Stimulated activated CD4-positive, alpha-beta T cell treated with anti-CD3 and anti-CD28 coated beads, Interleukin-1b, Interleukin-23, amount 100 ng/mL, for 4 hours (primary cell): ENCODE measurements at places on chromosomes 1 and 21.

DNA sequence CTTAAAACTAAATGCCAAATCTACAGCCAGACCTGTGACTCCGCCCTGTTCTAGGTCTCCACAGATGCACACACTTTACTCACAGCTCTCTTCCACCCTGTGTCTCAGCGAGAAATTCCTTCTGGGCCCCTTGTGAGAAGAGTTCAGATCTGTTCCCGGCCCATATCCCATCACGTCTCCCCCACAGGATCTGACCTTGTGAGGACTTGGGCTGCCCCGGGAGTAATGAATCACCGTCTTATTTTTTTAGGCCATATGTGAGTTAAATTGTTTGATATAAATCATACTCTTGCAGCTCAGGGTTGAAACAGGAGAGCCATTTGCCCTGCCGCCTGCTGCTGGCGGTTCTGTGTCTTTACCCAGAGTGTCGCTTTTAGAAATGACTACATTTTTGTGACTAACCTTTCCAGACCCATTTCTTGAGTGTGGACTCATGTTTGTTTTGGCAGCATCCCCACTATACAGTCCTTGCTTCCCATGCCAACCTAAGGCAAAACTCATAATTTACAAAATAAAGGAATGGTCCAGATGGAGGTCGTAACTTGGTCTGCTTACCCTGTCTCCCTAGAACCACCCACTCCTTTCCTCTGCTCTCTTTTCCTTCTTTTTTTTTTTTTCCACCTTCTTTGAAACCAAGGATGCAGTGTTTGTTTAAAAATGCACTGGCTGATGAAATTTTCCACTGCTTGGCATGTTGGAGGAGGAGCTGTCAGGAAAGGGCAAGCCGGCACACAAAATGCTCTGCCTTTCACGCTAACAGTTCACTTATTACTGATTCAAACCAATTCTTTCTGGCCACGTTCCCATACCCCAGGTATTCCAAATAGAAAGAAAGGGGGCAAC lies 98.0 kb upstream of the C1orf105 start:
- DNase-seq: no peak

DNA sequence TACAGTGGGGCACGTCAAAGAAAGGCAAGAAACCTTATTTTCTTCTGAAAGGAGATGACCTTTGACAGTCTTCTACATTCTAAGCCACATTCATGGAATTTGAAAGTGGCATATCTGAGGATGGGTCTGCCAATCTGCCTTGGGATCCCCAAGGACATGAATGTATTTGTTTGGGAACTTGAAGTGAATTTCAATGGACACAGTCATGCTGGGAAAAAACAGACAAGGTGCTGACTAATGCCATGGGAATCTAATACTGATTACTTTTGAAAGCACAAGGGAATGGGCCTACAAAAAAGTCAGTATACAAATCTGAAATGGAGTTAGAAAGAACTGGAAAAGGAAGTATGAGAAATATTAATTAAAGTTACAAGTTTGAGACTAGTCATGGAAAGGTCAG lies 128.8 kb downstream of the KCNJ6 start:
- DNase-seq: no peak

DNA sequence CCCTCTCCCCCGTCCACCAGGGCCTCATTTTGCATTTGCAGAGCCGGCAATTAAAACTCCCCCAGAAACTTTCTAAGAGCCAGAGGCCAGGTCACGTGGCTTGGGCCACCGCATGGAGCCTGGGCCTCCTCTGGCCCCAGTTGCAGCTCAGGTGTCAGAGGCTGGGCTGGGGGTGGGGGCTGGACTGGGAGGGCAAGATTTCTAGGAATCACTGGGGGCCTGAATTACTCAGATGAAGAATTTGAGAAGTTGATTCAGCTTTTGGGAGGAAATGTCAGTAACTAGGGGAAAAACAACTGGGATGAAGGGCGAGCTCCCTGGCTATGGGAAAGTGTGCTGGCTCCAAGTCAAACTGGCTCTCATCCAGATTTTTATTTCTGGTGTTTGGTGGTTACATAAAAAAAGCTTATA lies 151.0 kb downstream of the CDC7 start:
- DNase-seq: no peak

GRCh38 chr1:228853637-228854036 lies 118.4 kb downstream of the RHOU start:
- DNase-seq: no peak

DNA sequence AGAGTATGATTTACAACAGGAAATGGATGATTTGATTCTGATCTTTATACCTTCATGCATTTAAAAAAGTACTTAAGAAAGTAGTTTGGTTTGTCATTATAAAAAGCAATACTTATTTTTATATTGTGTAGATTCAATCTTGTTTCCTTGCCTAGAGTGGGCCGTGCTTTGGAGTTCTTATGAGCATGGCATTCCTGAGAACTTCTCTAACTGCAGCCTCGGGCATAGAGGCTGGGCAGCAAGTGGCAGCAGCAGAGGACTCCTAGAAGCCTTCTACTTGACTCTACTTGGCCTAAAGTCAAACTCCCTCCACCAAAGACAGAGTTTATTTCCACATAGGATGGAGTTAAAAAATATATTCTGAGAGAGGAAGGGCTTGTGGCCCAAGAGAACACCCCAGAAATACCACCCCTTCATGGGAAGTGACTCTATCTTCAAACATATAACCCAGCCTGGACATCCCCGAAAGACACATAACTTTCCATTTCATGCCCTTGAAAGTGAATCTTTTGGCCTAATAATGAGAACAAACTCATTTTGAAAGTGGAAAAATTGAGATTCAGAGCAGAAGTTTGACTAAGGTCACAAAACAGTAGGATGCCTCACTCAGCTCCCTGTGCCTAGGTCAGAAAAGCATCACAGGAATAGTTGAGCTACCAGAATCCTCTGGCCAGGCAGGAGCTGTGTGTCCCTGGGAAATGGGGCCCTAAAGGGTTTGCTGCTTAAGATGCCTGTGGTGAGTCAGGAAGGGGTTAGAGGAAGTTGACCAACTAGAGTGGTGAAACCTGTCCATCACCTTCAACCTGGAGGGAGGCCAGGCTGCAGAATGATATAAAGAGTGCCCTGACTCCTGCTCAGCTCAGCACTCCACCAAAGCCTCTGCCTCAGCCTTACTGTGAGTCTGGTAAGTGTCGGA lies at the start of gene IVL:
IVL (plus strand) TSS at position 861 of the 916 bp plus-strand sequence. CDS start 1,252 bp downstream, outside the sequence.
- no peak for DNase-seq

GRCh38 chr1:65175171-65176055 lies 27.4 kb downstream of the AK4 start:
- DNase-seq: no peak

DNA sequence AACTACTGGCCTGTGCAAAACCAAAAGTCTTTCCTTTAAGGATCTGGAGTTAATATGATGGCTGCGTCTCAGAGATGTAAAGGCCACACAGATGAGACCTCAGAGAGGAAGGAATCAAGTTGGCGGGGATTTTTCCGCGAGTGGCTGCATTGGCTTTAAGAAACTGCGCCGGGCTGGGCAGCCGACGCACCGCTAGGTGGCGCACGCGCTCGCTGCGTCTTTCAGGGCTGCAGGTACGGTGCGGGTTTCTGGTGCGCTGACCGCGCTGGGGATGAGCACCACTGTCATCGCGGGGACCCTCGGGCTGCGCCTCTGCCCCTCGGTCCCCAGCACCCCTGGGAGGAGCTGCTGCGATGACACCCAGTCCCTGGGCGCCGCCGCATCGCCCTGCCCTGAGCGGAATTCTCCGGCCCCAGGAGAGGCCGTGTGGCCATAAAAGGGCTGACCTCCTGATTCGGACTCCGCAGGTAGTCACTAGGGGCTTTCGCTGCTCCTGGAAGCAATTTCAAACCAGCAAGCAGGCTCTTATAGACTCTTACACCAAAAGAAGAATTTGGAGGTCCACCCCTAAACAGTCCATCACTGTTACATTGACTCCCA lies 241.0 kb downstream of the KCNJ6 start:
- peak; percentile 40 for DNase-seq

DNA sequence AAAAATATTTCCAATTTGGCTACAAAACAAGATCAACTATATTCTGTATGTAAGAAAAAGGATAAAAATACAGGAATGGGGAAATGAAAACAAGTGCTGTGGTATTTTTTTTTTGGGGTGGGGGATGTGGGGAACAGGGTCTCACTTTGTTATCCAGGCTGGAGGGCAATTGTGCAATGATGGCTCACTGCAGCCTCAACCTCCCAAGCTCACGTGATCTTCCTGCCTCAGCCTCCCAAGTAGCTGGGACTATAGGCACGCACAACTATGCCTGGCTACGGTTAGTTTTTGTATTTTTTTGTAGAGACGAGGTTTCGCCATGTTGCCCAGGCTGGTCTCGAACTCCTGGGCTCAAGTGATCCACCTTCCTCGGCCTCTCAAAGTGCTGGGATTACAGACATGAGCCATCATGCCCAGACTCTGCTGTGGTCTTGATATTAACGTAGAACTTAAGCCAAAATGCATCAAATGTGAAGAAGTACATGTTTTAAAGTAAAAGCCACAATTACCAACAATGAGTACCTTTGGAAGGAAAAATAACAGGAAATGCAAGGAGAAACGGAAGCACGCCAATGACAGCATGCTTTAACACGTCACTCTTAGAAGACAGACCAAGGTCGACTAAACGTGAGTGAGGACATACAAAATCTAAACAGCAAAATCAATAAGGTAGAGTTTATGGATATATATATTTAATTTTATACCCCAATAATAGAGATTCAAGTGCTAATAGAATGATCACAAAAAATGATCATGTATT lies 8.8 kb upstream of the ABCB10 start:
- no peak for DNase-seq

GRCh38 chr1:93552741-93553455 lies 105.0 kb downstream of the FNBP1L start:
- DNase-seq: no peak

DNA sequence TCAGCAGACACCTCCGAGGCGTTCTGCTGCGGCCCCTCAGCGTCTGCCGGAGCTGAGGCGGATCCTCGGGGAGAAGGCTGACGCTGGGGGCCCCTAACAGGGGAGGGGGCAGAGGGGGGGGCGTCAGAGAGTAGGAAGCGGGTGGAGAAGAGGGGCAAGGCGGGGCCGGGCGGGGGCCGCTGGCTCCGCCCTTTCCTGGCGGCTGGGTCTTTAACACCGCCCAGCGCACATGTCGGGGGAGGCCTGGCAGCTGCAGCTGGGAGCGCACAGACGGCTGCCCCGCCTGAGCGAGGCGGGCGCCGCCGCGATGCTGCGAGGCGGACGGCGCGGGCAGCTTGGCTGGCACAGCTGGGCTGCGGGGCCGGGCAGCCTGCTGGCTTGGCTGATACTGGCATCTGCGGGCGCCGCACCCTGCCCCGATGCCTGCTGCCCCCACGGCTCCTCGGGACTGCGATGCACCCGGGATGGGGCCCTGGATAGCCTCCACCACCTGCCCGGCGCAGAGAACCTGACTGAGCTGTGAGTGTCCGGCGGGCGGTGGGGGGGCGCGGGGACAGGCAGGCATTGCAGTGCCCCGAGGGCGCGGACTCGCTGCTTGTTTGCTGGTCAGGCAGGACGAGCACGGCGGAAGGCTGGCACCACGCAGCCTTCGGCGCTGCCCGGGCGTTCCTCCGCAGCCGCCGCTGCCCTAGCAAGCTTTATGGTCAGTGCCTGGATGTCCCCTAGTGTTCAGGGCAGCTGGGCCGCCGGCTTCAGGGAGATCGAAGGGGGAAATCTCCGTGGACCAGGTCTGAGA lies at the start of gene NTRK1:
NTRK1 (plus strand) TSS at position 238 of the 796 bp plus-strand sequence; CDS start at position 308, 70 bp downstream.
- peak; percentile 44 for DNase-seq

DNA sequence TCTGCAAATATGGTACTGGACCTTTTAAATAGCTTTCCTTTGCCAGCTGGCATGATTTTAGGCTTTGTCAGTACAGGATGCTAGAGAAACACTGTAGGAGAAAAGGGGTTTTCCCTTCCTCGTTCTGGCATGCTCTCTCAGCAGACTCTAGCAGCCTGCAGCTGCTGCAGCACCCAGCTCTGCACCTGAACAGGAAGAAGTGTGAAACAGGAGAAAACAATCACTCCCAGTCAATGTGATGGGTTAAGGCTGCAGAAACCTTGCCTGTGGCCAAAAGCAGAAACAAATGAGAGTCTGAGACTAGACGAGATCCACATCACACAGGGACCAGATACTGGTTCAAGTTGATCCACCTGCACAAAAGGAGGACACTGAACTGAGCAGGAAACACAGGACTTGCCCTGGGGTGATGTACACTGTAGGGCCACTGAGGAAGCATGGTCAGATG lies 21.2 kb downstream of the OVGP1 start:
- peak; percentile 9 for DNase-seq

DNA sequence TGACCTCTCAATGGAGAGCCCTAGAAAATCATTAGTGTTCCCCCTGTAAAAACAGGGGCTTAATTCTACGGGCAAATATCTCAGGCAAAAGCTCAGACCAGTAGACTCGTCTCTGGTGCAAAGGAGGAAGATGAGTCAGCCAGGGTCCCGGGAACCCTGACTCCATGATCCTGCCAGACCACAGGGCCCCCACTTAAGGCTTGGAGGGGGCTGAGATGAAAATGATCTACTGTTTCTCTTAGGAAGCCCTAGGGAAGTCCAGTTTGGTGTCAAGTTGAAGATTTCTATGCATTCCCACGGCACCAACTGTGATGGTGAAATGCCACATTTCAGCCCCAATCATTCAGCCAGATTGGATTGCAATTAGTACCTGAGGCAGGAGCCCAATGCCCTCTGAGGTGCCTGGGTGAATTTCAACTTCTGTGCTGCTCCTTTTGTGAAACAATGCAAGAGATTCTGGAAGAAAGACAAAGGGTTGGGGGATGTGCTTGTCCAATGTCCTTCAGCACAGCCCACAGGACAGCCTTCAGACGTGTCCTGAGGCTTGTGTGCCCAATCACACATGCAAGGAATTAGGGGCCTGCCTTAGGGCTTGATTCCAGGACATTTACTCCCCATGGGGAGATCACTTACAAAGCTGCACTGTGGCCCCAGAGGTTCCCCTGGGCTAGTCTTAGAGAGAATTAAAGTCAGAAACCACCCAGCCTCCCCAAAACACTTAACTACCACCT lies 18.1 kb downstream of the NAV1 start:
- no peak for DNase-seq

DNA sequence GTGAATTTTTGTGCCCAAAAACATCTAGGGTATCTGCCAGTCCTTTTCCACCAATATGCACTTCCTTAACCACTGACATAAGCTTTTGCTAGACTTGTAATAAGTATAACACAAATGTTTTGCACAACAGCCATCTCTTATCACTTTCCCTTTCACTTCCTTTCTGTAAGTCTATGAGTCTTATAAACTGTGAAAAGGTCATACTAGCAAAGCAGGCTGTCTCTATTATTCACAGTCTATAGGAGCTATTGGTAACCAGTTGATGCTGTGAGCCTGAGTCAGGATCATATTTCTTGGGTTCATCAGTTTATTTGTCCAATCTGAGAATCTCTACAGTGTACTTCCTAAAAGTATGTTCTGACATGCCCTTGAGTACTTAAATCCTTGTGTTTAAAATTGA lies 172.6 kb downstream of the CHRM3 start:
- no peak for DNase-seq

GRCh38 chr1:66342707-66343106 lies 191.2 kb upstream of the SGIP1 start:
- no peak for DNase-seq

DNA sequence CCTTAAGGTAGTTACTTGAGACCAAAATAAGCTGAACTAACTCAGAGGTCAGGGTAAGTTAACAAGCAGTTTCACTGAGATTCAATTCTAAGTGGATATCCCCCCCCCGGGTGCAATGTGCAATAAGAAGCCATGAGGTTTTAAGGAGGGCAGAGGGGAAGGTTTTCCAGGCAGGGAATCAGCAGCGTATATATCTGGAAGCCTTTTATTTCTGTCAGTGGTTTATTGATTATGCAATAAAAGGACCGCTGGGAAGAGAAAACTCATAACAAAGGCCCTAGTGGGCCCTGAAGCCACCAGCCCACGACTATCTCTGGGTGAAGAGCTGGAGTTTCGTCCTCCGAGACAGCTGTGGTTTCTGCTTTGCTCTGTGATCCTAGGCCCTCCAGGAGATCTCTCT lies 53.1 kb upstream of the CTPS1 start:
- DNase-seq: no peak
